NB4 (cell line): ENCODE measurements at places on chromosomes 6 and 20.

- DNase-seq, result no peak
These were observed 35.2 kb upstream of the BCLAF1 start for GRCh38 chr6:136324686-136325380.

DNA sequence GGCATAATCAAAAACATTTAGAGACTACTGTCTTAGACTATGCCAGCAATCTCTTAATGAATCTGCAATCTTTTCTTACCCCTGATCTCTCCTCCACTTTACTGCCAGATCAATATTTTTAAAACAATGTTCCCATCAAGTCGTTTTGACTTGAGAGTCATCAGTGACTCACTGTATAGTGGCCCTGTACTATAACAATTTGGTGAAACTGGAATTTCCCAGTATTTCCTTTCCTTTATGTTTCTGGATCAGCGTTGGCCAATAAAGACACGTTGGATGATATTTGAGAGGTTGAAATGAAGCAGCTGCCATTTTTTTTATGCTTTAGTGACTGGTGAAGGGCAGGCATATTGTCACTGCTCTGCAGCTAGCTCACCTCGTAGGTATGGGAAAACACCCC is 10.1 kb upstream of the SMIM13 start:
- DNase-seq, result no peak

DNA sequence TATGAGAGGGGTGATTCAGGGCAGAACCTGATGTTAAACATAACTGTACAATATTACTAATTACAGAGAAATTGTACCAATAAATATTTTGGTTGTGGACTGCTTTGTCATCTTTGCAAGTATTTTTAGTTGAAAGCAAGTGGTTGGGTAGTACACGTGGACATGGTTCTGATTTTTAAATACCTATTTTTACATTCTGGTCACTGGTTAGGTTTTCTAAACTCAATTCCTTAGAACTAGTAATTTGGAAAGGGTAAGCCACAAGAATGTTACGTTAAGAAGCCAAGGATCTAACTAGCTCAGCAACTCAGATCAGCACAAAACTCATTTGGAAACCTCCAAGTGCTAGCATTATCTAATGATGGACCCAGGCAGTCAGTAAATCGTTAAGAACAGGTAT is 2.7 kb downstream of the EPB41L2 start:
- DNase-seq, result no peak

DNA sequence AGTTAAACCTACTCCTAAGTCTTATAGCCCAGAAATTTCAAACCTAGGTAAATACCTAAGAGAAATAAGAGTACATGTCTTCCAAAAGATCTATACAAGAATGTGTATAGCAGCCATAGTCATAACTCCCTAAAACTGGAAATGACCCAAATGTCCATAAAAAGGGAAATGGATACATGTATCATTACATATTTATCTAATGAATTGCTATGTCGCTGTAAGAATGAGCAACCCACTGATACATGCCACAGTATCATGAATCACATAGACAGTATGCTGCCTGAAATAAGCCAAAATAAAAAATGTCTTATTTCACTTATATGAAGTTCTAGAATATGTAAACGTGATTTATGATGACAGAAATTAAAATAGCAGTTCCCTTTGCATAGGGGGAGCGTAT is 679.5 kb downstream of the MAFB start:
- no peak for DNase-seq

DNA sequence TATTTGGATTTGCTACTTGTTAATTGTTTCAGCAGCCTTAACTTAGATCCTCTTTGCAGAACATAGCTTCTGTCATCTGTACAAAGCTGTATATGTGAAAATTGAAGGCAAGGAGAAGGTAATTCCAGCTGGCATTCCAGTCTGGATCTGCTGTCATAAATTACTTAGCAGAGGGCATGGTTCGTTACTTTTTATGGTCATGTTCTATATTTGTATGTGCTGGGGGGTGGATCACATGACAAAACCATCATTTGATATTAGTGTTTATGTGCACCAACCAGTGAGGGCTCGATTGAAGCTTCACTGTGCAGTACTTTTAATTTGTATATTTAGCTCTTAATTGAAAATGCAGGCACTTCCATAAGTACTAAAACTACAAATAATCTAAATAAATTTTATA is 80.2 kb downstream of the CAP2 start:
- no peak for DNase-seq

- no peak for DNase-seq
These were observed 92.2 kb downstream of the CEP162 start for GRCh38 chr6:84135291-84135690.

DNA sequence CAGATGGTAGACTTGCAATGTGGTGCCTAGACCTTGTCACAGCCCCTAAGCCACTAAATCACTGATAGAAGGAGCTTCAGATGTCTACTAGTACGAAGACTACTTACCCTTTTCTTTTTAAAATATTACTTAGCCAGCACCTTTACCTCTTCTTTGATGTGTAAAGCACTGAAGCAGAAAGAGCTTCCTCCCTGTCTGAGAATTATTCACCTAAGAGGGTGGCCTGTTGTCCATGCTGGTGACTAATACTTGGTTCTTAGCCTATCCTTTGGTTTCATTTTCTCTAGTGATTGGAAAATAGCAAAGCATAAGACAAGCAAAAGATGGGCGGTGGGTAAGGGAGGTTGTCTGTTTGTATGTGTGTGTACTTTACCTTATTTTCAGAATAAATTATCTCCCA is 794.6 kb downstream of the TFAP2A start:
- DNase-seq, result no peak

DNA sequence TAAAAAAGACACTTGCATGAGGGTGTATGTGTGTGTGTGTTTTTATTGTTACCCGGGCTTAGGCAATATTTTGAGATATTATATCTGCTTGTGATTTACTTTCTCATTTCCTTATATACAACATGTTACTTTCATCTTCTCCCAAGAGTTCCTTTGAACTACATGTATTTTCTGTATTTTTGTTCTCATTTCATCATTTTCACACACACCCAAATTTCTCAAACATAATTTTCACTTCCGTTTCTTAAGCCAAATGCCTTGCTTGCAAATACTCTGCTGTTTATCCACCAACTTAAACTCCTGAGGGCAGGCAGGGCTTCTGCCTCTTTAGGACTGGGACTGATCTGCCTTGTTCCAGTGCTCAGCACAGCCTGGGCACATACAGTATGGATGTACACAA is 69.3 kb upstream of the FYN start:
- no peak for DNase-seq

DNA sequence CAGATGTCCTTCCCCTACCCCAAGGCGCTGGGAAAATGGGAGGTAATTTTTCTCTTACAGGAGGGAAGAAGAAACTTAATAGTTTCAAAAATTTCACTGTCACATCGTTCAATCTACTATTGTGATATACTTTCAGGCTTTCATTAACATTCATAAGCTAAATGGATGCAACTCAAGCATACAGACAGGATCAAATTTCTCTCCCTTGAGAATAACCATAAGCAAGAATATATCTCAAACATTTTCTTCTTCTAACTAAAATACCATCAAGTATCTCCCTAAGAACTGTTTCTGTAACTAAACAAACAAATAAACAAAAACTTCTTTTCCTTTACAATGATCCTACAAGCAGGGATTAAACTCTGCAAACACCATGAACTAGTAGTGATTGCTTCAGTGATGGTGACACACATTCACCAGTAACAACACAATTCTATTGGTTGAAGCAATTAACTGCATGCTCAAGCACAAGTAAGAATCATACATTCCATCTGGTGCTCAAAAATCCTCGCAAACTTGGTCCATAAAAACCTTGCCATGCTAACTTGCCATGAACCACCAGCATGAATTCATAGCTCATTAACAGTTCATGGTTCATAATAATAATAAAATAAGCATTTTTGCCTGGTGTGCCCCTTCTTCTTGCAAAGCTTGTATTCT is 183.8 kb downstream of the PTPRK start:
- DNase-seq, result no peak

- no peak for DNase-seq
These were observed 64.0 kb downstream of the JAG1 start for GRCh38 chr20:10609770-10610169.

DNA sequence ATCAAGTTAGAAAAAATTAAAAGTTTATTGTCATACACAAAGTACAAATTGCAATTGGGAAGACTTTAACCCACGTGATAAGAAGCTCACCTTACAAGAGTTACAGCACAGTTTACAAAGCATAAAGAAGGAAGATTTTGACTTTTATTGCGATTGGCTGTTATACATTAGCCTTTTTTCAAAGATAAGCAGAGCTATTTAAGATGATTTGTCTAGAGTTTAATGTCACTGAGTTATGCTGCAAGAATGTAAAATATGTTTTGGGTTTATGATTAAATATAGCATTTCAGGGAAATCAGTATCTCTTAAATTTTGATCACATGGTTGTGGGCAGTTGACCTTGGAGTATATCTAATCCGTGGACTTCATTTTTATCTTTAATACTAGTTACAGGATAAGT is 664.2 kb upstream of the PTCHD4 start:
- no peak for DNase-seq

GRCh38 chr20:10316582-10316981 is 98.0 kb downstream of the SNAP25 start:
- peak; percentile 23 for DNase-seq
